ENCODE measurements at places on chromosomes 1 and 21.

DNA sequence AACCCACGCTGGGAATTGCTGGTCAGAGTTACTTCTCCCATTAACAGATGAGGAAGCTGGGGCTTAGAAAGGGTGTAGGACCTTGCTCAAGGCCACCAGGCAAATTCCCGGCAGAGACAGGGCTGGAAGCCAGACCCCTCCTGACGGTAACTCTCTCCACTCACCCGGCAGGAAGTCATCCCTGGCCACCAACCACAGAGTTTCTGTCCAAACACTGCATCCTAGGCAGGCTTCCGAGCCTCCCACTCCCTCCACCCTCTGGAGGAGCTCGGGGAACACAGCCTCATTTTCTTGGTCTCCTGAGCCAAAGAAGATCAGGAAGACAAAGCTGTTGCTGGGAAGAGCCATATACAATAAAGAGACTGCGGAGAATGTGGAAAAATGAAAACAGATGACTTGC is 25.0 kb upstream of the ZNF436 start:
- DNase-seq, result no peak

DNA sequence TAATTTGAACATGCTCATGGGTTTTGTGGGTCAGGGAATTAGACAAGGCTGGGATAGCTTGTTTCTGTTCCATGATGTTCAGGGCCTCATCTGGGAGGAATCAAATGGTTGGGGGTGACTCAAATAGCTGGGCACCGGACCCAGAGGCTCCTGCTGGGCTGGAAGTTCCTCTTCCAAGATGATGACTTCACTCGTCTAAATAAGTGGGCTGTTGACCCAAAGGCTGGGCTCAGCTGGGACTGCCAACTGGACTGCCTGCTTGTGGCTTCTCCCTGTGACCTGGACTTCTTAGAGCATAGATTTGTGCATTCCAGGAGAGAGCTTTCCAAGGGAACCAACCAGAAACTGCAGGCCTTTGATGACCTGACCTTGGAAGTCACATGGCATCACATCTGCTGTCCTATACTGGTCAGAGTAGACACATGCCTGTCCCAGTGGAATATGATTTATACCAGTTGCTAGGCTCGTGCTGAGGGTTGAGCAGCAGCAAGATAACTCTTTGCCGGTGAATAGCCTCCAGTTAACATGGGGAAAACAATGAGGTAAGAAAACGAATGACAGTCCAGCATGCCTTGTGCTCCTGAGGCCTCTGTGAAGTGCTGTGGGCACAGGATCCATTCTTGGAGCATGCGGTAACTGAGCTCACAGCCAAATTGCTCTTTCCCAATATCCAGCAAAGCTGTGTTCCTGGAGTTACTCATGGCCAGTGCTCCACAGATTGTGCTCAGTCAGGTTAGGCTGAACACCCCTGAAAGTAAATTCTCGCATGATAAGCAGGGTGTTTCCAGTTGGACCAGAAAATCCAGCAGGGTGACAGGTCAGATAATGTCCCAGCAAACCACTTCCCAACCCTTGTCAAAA is 272.9 kb upstream of the TMEM51 start:
- no peak for DNase-seq

- no peak for DNase-seq
These were observed 260.8 kb downstream of the GPATCH2 start for GRCh38 chr1:217369996-217370551.

- DNase-seq, result no peak
These were observed 332.9 kb downstream of the BARHL2 start for GRCh38 chr1:90384193-90384592.

GRCh38 chr1:53331446-53332185 is 3.7 kb upstream of the LRP8 start:
- DNase-seq, result no peak

DNA sequence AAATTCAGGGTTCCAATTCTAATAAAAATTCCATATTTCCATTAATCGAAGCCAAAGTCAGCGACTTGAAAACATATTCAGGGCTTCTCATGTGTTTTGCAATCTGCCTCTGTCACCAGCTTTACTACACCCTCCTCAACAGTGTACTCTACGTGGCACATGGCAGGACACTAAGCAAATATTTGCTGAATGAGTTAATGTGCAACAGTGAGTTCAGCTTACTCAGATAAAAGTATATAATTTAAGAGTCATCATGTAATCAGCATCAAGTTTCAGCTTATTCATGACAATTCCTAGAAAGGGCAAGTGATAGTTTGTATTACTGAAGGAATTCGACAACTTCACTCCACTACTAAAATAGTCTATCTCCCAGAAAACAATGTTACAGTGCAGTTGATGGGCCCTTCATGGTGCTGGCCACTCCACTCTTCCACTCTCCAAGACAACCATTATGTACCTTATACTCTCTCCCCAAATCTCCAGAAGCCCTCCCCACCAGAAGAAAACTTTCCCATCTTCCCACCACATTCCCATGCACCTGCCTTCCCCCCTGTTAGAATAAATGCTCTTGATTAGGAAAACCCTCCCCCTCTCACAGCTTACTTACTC is 97.3 kb downstream of the TTLL7 start:
- DNase-seq, result no peak

GRCh38 chr1:230768903-230769570 is 21.8 kb downstream of the CAPN9 start:
- no peak for DNase-seq

- DNase-seq, result no peak
These were observed 173.6 kb downstream of the TGFBR3 start for GRCh38 chr1:91712393-91712792.

- no peak for DNase-seq
These were observed 34.9 kb upstream of the IVNS1ABP start for GRCh38 chr1:185351734-185352466.

DNA sequence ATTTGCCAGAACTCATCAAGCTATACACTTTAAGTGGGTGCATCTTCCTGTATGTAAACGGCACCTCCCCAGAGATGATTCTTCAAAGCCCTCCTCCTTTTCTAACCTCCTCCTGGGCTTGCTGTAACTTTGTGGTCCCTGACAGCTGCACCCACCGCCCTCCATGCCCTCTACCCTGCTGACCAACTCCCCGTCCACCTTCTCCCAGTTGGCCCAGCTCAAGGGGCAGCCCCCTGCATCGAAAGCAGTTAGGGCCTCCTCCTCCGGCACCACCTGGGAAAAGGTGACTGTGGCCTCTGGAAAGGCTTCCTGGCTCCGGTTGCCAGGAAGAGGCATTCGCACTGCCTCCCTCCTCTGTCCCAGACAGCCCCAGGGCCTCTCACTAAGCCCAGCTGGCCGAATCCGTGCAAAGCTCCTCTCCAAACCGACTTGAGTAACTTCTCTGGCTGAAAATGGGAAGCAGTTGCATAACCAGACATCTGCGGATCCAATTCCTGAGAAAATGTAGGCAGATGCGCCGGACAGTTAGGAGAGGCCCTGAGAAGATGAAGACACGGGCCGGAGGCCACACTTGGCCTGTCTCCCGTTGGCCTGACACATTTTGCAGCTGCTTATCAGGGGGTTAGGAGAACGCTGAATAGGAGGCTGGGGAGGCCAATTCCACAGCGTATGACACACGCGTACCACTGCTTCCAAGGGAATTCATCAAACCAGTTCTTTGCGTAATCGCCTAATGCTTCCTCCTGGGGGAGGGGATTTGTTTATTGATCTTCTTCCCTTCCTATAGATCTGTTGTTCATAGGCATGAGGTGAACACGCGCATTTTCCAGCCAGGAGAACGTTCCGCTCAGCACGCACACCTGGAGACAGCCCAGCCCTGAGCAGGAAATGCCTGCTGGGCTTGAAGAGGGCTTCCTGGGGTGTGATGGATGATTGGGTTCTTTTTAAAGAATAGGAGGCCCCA is 48.7 kb upstream of the COL6A2 start:
- no peak for DNase-seq

- no peak for DNase-seq
These were observed 185.7 kb downstream of the HIVEP3 start for GRCh38 chr1:41733021-41733420.

DNA sequence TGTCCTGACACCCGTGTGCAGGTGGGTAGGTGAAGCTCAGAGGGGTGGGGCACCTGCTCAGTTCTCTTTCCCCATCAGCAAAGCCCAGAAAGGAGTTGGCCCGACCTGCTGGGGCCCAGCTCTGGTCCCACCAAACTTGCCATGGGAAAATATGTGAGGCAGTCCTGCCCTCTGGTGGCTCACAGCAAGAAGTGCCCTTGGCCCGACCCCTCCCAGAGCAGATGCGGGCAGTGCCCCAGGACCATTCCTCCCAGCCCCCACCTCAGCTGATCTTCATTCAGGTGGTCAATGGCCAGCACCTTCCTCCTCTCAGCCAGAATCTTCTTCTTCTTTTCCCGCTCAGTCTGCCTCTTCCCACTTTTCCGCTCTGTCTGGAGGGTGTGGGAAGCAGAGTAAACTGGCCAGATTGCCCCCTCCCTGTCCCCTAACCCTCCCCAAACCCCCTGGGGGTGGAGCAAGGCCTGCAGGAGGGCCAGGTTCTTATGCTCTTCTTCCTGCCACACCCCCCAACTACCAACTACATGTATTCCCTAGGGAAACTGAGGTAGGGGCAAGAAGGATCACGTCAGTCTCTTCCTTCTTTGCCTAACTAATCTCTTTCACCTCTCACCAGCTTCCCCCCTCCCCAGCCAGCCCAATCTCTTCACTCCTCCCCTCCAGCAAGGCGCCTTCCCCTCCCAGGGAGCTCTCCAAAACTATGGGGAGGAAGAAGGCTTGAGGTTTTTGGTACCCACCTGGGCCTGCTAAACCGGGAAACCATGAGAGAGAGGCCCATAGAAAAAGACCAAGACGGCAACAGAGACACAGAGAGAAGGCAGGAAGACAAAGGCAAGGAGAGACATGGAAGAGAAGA is 15.6 kb downstream of the TNNT2 start:
- peak; percentile 25 for DNase-seq

DNA sequence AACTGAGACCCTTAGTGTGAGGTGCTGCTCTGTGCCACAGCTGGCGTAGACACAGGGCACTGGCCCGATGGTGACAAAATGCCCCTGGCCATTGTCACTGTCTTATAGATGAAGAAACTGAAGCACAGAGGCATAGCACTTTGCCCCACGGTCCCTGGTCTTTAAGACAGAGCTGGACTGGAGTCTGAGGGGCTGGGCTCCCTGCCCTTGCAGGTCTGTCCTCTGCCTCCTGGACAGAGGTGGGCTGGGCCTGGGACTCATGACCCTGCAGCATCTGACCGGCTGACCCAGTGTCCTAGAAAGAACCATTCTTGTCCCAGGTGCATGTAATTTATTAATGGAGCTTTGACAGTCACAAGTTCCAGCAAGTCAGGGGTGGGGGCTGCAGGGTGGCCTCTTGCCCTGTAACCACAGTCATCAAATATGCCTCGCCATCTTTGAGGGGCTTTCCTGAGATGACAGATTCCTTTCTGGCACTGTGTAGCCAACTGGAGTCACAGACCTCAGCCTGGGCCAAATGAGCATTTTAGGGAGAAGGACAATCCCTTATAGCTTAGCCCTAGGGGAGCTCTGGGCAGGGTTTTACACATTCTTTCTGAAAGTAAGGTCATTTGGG is 6.1 kb downstream of the SLFNL1 start:
- DNase-seq, result no peak

DNA sequence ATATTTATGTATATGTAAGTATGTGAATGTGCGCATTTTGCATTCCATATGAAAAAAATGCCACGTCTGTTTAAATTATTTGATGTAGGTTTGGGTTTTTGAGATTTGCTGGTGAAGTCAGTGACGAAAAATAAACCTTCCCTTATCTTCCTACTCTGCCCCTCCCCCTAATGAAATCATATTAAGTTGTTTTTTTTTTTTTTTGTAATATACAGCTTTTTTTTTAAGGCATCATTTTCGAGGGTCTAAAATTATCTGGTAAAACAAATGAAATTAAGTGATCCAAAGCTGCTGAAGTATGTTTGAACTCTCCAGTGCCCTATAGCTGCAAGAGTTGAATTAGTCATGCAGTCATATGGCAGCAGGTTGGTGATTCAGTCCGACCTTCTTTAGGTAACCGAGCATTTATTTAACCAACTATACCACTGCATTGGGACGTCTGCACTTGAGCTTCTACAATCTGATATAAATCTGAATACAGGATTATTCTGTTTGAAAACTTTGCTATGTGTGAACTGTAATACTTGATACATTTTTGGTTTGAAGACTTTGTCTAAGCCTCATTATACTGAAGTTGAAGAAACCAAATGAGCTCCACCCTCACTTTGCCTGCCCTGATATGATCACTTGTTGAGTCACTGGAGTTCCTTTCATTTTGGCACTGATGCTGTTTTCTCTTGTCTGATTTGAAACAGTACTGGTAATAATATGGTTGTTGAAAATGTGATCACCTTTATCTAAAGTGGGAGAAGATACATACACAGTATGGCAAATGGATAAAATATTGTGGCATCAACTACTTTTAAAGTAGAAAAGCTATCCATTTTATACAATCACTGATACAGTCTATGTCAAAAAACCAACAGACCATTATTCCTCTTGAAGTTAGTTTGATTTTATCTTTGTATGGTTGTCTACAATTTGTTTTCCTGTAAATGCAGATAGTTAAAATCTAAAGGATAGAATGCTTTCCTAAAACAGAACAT is 11.7 kb downstream of the PDIK1L start:
- no peak for DNase-seq

- no peak for DNase-seq
These were observed 177.4 kb upstream of the RNPC3 start for GRCh38 chr1:103348136-103348535.

DNA sequence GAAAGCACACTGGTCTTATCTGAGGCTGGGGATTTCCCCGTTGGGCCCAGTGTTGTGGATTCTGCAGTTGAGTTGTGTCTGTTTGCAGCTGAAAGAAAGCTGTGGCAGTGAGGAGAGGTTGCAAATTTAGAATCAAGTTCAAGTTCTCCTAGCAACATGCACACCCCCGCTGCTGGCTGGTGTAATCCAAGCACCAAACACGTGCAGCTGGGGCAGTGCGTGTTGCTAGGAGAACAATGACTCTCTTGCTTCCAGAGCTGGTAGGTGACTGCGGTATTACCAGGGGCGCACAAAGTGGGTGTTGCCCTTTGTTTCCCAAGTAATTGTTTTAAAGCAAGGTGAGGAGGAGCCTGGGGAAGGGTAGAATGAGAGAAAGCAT is 91.5 kb downstream of the IER5 start:
- peak; percentile 68 for DNase-seq

DNA sequence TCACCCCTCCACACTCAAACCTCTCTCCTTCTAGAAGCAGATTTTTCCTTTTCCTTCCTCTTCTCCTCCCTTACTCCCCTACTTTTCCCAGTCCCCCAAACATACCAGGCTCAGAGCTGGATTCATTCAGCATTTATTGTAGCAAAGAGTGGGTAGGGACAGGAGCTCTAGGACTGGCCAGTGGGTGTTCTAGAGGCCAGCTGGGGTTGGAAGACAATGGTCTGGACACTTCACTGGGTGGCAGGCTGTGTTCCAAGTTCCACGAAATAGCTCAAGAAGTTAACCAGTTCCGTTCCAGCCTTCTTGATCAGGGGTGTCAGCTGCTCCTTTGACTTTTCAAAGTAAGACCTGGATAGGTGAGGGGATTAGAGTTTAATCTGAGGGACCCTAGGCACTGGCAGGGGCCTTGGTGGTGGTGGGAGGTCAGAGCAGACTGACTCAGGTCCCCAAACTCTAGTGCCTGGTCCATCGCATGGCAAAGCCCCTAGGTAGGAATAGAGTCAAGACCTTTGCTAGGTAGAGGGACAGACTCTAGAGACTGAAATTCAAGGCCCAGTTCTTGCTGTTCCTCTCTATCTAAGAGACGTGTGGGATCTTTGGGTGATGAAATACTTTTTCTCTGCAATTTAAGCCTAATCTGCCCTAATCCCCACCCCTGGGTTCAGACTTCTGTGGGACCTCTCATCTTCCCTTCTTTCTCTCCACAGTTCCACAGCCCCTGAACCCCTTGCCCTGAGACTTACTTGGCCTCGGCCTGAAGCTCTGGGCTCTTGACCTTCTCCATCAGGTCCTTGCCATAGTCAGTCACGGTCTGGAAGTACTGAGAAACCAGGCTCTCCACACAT is 1.0 kb downstream of the APOA2 start:
- DNase-seq, result no peak
